Activated CD8-positive, alpha-beta T cell treated with anti-CD3 and anti-CD28 coated beads for 36 hours (primary cell): ENCODE measurements at places on chromosomes 2 and 18.

DNA sequence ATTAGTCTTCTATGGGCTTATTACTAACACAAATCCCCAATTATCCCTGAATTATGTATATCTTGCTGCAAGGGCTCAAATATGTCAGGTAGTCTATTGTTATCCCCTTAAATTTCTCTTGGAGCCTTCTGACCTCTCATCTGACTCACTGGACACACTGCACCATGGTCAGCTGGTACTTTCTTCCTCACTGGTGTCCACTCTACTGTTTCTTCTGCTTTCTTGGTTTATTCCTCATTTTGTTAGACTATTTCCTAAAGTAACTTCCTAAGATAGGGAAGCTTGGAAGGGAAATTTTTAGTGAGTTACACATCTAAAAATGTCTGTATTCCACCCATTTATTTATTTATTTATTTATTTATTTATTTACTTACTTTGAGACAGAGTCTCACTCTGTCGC is 26.5 kb downstream of the WDR35 start:
- H3K4me3 ChIP-seq = no peak overlapping the region
- H3K27me3 ChIP-seq = no peaks in the 10 kb centered on the region
- peaks cover 8% of the 10 kb centered on the region for H3K36me3 ChIP-seq
- H3K4me1 ChIP-seq = no peaks in the 10 kb centered on the region
- H3K27ac ChIP-seq = no peak overlapping the region

DNA sequence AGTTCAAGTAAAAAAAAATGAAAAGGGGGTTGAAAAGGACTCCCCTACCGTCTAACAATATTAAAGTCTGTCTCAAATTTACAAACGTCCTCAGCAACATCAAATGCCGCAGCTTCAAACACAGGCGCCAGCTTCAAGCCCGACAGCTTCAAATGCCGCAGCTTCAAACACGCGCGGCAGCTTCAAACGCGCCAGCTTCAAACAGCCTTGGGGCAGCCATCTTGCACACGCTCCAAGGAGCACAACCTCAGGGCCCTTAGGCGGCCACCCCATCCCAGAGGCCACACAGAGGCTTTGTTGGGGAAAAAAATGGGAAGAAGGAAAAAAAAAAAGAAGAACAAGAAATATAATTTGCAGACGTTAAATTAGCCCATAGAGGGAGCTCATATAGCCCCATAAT is 244.4 kb upstream of the VRK2 start:
- H3K4me3 ChIP-seq = no peak overlapping the region
- H3K27ac ChIP-seq = no peak overlapping the region
- H3K4me1 ChIP-seq = no peaks in the 10 kb centered on the region

GRCh38 chr2:231015478-231015877 is 19.6 kb downstream of the SPATA3 start:
- no peak overlapping the region for H3K4me3 ChIP-seq
- H3K27ac ChIP-seq = no peak overlapping the region
- H3K4me1 ChIP-seq = no peaks in the 10 kb centered on the region
- no peak for DNase-seq
- no peaks in the 10 kb centered on the region for H3K36me3 ChIP-seq
- H3K27me3 ChIP-seq = peaks cover 8% of the 10 kb centered on the region

DNA sequence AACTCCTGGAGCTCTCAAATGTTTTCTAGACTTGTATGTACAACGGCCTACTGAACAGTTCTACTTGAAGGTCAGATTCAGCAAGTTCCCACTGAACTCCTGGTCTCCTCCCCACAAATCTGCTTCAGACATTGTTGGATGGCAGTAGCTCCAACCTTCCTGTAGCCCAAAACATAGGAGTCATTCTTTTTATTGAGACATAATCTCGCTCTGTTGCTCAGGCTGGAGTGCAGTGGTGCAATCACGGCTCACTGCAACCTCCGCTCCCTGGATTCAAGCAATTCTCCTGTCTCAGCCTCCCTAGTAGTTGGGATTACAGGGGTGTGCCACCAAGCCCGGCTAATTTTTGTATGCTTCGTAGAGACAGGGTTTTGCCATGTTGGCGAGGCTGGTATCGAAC is 47.3 kb downstream of the QPCT start:
- H3K4me1 ChIP-seq = peaks cover 22% of the 10 kb centered on the region
- no peak for DNase-seq

- H3K27ac ChIP-seq = no peak overlapping the region
- H3K27me3 ChIP-seq = peaks cover 1% of the 10 kb centered on the region
- H3K4me1 ChIP-seq = peaks cover 7% of the 10 kb centered on the region
- DNase-seq = no peak
- H3K36me3 ChIP-seq = no peaks in the 10 kb centered on the region
- no peak overlapping the region for H3K4me3 ChIP-seq
Observed at GRCh38 chr18:36095936-36096519, 28.7 kb upstream of the RPRD1A start.

- DNase-seq = no peak
- no peak overlapping the region for H3K27ac ChIP-seq
- no peaks in the 10 kb centered on the region for H3K4me1 ChIP-seq
- peaks cover 6% of the 10 kb centered on the region for H3K27me3 ChIP-seq
- no peak overlapping the region for H3K4me3 ChIP-seq
- no peaks in the 10 kb centered on the region for H3K36me3 ChIP-seq
Observed at GRCh38 chr18:8450013-8450412, 159.2 kb upstream of the RAB12 start.

DNA sequence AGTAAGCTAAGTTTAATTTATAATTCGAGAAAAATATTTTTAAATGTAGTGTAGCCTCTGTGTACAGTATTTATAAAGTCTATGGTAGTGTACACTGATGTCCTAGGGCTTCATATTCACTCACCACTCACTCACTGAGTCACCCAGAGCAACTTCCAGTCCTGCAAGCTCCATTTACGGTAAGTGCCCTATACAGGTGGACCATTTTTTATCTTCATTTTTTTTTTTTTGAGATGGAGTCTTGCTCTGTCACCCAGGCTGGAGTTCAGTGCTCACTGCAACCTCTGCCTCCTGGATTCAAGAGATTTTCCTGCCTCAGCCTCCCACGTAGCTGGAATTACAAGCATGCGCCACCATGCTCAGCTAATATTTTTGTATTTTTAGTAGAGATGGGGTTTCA is 104.2 kb downstream of the PDCL3 start:
- H3K4me1 ChIP-seq = no peaks in the 10 kb centered on the region
- H3K27me3 ChIP-seq = peaks cover under 1% of the 10 kb centered on the region
- no peak for DNase-seq
- H3K36me3 ChIP-seq = no peaks in the 10 kb centered on the region

GRCh38 chr2:35548171-35548570 is 807.4 kb upstream of the CRIM1 start:
- H3K4me1 ChIP-seq = no peaks in the 10 kb centered on the region
- no peak for DNase-seq
- H3K27me3 ChIP-seq = no peaks in the 10 kb centered on the region
- H3K36me3 ChIP-seq = no peaks in the 10 kb centered on the region
- no peak overlapping the region for H3K4me3 ChIP-seq
- no peak overlapping the region for H3K27ac ChIP-seq

DNA sequence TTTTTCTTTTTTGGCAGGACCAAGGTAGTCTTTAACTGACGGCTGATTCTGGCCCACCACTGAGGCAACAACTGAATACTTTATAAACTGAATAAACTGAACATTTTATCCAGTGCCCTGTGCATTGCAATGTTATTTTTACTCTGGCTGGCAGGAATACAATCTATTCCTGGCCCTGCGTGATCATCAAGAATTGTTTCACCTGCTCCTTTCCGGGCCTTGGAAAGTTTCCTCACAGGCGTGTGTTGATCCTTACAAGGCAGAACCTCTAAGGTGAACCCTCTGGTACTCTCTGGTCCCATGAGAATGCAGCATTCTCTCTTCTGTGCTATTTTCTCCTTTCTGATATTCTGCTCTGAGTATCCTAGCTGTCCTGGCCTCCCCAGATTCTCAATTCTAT is 113.7 kb upstream of the KLHL29 start:
- H3K4me1 ChIP-seq = no peaks in the 10 kb centered on the region
- peaks cover 10% of the 10 kb centered on the region for H3K27me3 ChIP-seq
- H3K27ac ChIP-seq = no peak overlapping the region
- DNase-seq = no peak

- no peak overlapping the region for H3K4me3 ChIP-seq
- DNase-seq = no peak
- no peaks in the 10 kb centered on the region for H3K4me1 ChIP-seq
- H3K27me3 ChIP-seq = peaks cover 4% of the 10 kb centered on the region
Observed at GRCh38 chr2:129191530-129191929, 787.9 kb upstream of the RAB6C start.

DNA sequence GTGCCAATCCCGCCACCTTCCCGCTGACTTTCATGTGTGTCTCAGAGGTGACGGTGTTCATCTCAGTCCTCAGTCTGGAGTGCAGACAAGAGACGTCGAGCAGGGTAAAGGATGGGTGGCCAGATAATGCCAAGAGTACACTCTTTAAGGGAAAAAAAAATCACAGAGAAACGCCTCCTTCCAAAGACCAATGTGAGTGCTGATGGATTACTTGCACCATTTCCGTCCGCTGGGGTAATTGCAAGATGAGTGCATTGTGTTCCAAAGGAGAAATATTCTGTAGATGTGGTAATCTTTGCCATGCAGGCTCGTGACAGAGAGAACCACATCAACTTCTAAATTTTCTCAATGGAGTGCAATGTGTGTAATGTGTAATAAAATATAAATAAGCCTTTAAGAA is 81.0 kb downstream of the KLHL29 start:
- no peak overlapping the region for H3K27ac ChIP-seq
- no peaks in the 10 kb centered on the region for H3K36me3 ChIP-seq
- no peak overlapping the region for H3K4me3 ChIP-seq
- peaks cover 30% of the 10 kb centered on the region for H3K27me3 ChIP-seq
- no peak for DNase-seq
- H3K4me1 ChIP-seq = no peaks in the 10 kb centered on the region

GRCh38 chr18:23283916-23284430 is 148.7 kb downstream of the CABLES1 start:
- no peaks in the 10 kb centered on the region for H3K36me3 ChIP-seq
- H3K4me3 ChIP-seq = no peak overlapping the region
- H3K27me3 ChIP-seq = no peaks in the 10 kb centered on the region
- peak; percentile 87 for DNase-seq
- H3K4me1 ChIP-seq = peaks cover 22% of the 10 kb centered on the region
- H3K27ac ChIP-seq = peak overlapping the region; percentile 71

DNA sequence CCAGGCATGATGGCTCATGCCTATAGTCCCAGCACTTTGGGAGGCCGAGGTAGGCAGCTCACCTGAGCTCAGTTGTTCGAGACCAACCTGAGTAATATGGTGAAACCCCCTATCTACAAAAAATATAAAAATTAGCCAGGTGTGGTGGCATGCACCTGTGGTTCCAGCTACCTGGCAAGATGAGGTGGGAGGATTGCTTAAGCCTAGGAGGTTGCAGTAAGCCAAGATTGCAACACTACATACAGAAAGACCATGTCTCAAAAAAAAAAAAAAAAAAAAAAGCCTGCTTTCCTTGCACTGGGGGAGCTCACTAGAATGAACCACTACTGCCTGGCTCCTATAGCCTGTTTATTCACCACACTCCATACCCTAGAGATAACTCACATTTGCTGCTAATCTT is 7.4 kb upstream of the MAT2A start:
- H3K36me3 ChIP-seq = peaks cover 3% of the 10 kb centered on the region
- DNase-seq = no peak
- H3K27me3 ChIP-seq = peaks cover 5% of the 10 kb centered on the region
- H3K27ac ChIP-seq = no peak overlapping the region

- no peak overlapping the region for H3K4me3 ChIP-seq
- peak overlapping the region; percentile 92 for H3K27ac ChIP-seq
- H3K27me3 ChIP-seq = no peaks in the 10 kb centered on the region
- no peak for DNase-seq
- H3K36me3 ChIP-seq = peaks cover 2% of the 10 kb centered on the region
Observed at GRCh38 chr2:64944484-64944883, 44.7 kb upstream of the SLC1A4 start.

GRCh38 chr2:172389685-172390339 is 37.6 kb upstream of the ITGA6 start:
- no peak overlapping the region for H3K27ac ChIP-seq
- no peaks in the 10 kb centered on the region for H3K4me1 ChIP-seq
- no peak for DNase-seq
- H3K27me3 ChIP-seq = no peaks in the 10 kb centered on the region

DNA sequence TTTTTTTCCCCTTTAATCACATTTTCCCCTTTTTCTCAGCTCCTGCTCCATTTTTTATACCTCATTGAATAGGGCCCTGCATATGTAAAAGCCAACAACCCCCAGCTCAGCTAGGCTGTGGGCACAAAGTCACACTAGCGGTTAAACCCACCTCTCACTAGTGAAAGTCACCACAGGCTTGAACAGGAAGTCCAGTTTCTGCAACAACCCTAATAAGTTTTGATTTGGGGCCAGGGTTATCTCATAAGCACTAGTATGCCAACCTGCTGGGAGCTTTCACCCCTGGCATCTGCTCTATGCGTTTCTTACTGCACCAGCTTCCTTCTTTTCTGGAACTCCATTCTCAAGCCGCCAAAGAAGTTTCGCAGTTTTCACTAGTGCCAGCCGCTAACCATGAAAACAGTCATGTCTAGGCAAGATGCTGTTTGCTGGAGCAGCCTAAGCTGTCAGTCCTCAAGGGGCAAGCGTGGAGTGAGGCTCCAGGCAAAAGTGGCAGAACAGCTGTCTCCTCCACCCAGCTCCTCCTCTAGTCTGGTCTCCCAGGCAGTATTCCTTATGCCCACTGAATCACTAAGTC is 197.0 kb upstream of the MEIS1 start:
- H3K36me3 ChIP-seq = no peaks in the 10 kb centered on the region
- H3K4me3 ChIP-seq = no peak overlapping the region
- no peak for DNase-seq
- no peaks in the 10 kb centered on the region for H3K27me3 ChIP-seq
- H3K4me1 ChIP-seq = no peaks in the 10 kb centered on the region

DNA sequence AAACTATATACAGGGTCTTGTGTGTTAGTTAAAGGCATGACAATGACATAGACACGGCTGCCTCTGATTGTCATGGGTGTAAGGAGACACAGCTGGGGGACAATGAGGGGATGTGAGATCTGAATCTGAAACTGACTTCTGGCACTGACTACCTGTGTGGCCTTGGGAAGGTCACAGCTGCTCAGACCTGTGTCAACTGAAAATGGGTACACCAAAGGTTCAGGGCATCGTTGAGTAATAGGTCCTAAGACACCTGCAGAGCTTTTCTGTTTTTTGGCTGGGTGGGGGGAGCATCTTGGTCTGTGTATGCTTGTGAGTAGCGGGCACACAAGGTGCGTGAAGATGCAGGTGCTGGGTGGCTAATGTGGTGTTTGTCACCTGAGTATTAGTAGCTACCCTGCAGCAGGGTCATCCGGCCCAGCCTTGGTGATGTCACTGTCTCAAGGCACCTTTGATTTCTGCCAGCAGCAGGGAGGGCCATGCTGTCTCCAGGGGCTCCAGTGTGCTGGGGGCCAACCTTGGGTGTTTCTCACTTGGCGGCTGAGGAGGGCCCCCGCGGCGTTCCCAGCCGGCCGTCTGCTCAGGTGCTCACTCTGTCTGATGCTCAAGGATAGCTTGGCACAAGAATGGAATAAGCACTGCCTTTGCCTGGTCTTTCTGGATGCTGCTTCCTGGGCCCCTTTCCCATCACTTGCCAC is 53.1 kb upstream of the HS6ST1 start:
- H3K4me3 ChIP-seq = no peak overlapping the region
- no peak overlapping the region for H3K27ac ChIP-seq
- H3K36me3 ChIP-seq = no peaks in the 10 kb centered on the region

GRCh38 chr2:74514368-74515270 is at the start of gene TLX2:
TSS of gene TLX2 (plus strand) at chr2:74514450. CDS start at chr2:74514807, 357 bp downstream.
- H3K36me3 ChIP-seq = peaks cover 5% of the 10 kb centered on the region
- peaks cover 26% of the 10 kb centered on the region for H3K4me1 ChIP-seq
- no peak for DNase-seq
- no peak within 1 kb of the TSS for H3K27ac ChIP-seq
